A549 treated with AZD2906 at 1 μM for 4 hours (cell line): ENCODE measurements at places on chromosomes 12 and 14. TPM values are rescaled to one million over a fixed set of nuclear protein-coding genes. Genes with fewer than 3 reads are reported as not detected.

The CMKLR1 gene
- total RNA-seq: 0.02 to 0.06 TPM (median 0.02 TPM) in 3 of 5 replicates, not detected in the others

The FGF6 gene
- not detected in 5 replicates for total RNA-seq

The CD163L1 gene
- 0.22 to 0.67 TPM (median 0.41 TPM) in 5 replicates for total RNA-seq

The NEMF gene
- total RNA-seq: 24.1 to 38.0 TPM (median 29.8 TPM) in 5 replicates

The FAM90A1 gene
- total RNA-seq: 0.07 to 0.20 TPM (median 0.15 TPM) in 5 replicates

The MYH7 gene
- 0.01 to 0.02 TPM (median 0.02 TPM) in 4 of 5 replicates, not detected in the other for total RNA-seq

The CRIP2 gene
- 114 to 222 TPM (median 208 TPM) in 5 replicates for total RNA-seq

The CLEC1B gene
- not detected in 5 replicates for total RNA-seq

The C14orf132 gene
- 6.0 to 7.2 TPM (median 6.8 TPM) in 5 replicates for total RNA-seq

The CCDC177 gene
- total RNA-seq: 0.02 to 0.05 TPM (median 0.03 TPM) in 5 replicates

The GNB3 gene
- total RNA-seq: 0.92 to 2.1 TPM (median 1.4 TPM) in 5 replicates

The NTN4 gene
- total RNA-seq: 38.7 to 42.6 TPM (median 41.9 TPM) in 5 replicates

The OVCH1 gene
- not detected in 5 replicates for total RNA-seq

The KRT7 gene
- 5,269 to 6,220 TPM (median 5,903 TPM) in 5 replicates for total RNA-seq
